Ureter (tissue), 1 donor: ENCODE measurements at places on chromosomes 11 and 22.

DNA sequence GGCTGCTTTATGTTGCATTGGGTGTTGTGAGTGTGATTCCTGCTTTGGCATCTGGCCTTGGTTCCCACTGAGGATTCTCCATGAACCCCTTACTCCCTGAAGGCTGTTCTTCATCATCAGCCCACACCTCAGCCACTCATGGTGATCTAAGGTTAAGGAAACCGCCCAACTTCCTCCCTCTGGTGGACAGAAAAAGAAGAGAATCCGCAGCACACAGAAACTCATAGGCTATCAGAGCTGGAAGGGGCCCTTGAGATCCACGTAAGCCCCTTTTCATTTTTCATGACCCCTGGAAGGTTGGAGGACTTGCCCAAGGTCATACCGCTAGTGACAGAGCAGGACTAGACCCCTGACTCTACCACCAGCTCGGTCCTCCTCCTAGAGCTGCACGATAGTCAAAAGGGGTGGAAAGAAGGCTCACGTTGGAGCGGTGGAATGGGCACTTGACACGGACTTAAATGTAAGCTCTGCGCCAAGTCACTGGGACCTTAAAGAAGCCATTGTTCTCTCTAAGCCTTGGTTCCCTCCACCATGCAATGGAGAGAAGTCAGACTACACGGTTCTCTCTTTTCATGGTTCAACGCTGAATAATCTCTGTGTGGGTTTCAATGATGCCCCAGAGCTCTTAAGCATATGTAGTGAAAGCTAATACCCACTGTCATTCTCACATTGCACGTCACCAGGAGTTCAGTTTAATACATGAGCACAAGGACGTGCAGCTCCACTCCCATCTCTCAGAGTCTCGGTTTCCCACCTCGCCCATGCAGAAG, 83.6 kb upstream of the CRTAM start:
- no peak for DNase-seq

- no peak for DNase-seq
Observed at GRCh38 chr22:21865041-21865440, 2.4 kb downstream of the MAPK1 start.

- DNase-seq: no peak
Observed at GRCh38 chr11:10650630-10651029, 42.9 kb downstream of the IRAG1 start.

- DNase-seq: no peak
Observed at GRCh38 chr11:96242191-96242847, 100.7 kb downstream of the MAML2 start.

- DNase-seq: no peak
Observed at GRCh38 chr11:107545101-107545514, 20.4 kb downstream of the ALKBH8 start.

GRCh38 chr11:44568658-44569473, 3.4 kb downstream of the CD82 start:
- peak; percentile 79 for DNase-seq

GRCh38 chr11:70618431-70619101, 220.2 kb downstream of the CTTN start:
- DNase-seq: no peak

- DNase-seq: peak; percentile 67
Observed at GRCh38 chr22:38271927-38272372, 860 bp downstream of the TMEM184B start.
